ENCODE measurements at places on chromosomes 2 and 18.
A peak's percentile ranks its signal among the peaks of the same experiment; 100 is the strongest.

DNA sequence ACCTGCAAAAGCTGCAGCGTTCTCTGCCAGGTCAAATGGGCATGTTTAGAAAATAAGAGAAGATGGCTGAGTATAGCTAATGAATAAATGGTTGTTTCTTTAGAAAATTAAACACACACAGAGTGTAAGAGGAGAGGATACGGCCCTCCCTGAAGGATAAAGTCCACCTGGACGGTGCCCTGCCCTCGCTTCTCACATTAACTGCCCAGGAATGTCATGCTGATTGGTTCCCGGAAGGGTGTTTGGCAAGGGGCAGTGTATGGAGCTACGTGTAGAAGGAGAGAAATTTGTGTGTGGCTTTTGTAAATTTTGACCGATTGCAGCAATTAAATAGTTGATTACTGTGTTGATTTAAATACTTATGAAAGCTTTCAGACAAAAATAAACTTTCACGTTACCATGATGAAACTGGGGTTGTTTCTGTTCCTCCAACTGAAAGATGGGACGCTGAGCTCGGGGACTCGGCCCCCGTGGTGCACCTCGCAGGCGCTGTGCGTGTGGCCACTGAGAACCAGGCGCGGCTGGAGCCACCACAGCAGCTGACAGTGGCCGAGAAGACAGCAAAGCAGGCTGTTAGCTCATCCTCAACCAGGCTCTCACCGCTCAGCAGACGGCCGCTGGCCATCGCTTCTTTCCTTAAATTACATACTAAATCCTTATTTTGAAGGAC lies 22.7 kb downstream of the MPPE1 start:
- DNase-seq: no peak

DNA sequence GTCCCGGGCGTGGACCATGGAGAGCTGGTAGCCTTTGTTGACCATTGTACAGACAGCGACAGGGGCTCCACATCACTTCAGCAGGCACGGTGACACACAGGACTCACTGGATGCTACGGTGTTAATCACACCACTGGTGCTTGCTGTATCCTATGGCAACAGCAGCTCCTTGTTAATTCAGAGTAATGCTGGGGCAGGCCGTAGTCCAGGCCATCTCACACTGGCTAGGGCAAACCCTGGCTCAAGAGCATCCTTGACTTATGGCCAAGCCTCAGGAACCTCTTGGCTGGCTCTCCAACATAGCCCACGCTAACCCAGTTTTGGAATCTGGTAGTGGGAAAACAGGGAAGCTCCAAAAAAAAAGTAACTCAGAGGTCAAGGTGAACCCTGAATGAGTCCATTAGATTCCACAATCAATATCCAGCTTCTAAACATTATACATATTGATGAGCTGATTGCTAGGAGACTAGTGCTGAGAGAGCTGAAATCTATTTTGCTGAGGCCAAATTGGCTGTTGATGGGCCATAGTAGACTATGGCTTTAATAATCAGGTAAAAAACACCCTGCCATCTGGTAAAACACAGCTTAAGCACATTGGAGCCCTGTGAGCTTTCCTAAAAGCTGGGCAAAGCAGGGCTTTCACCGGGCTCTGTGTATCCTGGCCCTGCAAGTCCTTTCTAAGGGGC lies 253.6 kb downstream of the PRKCE start:
- DNase-seq: no peak

GRCh38 chr2:10520154-10520553 lies 72.0 kb upstream of the ODC1 start:
- DNase-seq: no peak

DNA sequence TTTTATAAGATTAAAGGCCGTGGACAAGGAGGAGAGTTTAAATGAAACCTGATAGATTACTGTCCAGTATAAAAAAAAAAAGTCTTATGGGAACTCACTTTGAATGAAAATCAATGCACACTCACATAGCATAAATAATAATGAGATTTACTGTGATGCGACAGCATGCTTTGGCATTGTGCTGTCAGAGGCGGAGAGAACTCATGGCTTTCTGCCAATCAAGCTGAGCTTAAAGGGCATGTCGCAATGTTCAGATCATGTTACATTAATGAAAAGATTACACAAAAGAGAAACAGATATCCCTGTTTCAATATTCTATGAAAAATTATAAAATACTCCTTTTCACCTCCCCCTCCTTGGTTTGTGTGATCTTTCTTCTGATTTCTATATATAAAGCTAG lies 310.8 kb downstream of the ERBB4 start:
- peak; percentile 84 for DNase-seq
